ENCODE measurements at places on chromosomes 7 and 10.

- no peak for DNase-seq
Measured at GRCh38 chr10:24518411-24518810, 205.3 kb downstream of the ARHGAP21 start.

DNA sequence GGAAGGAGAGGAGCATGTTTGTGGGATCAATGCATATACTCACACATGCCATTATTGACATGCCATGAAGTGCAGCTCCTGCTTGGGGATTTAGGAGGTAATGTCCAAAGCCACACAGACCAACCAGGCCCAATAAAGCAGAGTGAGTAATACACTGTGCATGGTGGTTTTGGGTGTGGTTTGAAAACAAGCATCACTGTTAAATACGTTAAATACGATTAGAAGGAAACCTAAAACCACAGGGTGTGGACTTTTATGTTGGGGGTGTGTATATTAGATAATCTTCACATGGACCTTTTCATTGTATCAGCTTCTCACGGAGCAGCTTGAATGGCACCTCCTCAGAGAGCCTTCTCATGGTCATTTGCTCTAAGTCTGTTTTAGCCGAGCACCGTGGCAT is 10.4 kb upstream of the EIF3A start:
- peak; percentile 92 for DNase-seq

DNA sequence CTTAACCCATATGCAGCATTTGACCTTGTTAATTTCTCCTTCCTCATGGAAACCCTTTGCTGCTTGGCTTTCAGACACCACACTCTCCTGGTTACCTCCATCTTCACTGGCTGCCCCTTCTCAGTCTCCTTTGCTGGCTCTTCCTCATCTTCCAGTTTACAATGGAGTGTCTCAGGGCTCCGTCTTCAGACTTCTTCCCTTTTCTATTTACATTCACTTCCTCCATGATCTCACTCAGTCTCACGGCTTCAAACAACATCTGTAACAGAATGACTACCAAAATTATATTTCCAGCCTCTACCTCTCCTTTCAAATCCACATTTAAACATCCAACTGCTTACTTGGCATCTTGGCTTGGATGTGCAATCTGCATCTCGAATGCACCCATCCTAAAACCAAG is 140.4 kb downstream of the DKK1 start:
- no peak for DNase-seq

- DNase-seq = peak; percentile 62
Measured at GRCh38 chr10:6014241-6014761, 37.0 kb upstream of the IL15RA start.

DNA sequence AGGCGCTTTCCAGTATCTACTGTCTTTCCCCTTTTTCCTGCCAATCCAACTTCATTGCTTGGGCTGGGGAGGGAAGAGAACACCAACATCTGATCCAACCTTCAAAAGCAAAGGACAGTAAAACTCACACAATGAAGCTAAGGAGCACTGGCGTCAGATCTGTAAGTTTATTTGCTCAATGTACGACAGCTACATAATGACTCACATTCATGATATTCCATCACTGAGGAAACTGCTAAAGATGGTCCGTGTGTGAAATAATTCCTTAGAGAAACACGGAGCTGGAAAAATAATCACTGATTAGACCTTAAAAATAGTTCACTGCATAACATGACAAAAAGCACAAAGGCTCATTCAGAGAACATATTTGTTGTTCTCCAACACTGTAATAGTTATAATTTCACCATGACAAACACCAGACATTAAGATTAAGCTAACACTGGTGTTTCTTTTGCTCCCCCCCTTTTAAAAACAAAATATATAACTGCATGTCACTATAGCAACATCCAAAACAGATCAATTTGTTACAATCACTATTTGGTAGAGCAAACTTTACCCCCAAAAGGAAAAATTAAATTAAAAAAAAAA is 24.3 kb downstream of the HSPB1 start:
- peak; percentile 54 for DNase-seq

DNA sequence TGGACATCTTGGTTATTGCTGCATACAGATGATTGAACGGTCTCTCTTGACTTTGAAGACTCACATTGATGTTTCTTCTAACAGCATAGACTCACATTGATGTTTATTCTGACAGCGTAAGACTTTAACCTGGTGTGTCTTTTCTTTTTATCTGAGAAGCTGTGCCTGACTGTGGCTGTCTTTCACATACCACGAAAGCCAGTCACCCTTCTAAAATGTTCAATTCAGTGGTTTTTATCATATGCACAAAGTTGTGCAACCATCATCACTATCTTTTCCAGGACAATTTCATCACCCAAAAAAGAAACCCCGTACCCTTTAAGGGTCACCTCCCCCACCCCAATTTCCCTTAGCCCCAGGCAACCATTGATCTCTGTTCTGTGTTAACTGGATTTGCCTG is 24.7 kb downstream of the CELF2 start:
- DNase-seq = no peak
